Left lung (tissue), 14 donors: ENCODE measurements at places on chromosomes 7 and 10. TPM values are rescaled to one million over a fixed set of nuclear protein-coding genes. Genes with fewer than 3 reads are reported as not detected.

The SPDYE11 gene
- total RNA-seq = not detected

GRCh38 chr7:140005341-140005740 lies 57.4 kb downstream of the PARP12 start:
- no peak overlapping the region for H3K4me3 ChIP-seq
- H3K4me1 ChIP-seq = no peaks in the 10 kb centered on the region
- H3K27me3 ChIP-seq = no peaks in the 10 kb centered on the region
- no peak for DNase-seq
- H3K36me3 ChIP-seq = no peaks in the 10 kb centered on the region

DNA sequence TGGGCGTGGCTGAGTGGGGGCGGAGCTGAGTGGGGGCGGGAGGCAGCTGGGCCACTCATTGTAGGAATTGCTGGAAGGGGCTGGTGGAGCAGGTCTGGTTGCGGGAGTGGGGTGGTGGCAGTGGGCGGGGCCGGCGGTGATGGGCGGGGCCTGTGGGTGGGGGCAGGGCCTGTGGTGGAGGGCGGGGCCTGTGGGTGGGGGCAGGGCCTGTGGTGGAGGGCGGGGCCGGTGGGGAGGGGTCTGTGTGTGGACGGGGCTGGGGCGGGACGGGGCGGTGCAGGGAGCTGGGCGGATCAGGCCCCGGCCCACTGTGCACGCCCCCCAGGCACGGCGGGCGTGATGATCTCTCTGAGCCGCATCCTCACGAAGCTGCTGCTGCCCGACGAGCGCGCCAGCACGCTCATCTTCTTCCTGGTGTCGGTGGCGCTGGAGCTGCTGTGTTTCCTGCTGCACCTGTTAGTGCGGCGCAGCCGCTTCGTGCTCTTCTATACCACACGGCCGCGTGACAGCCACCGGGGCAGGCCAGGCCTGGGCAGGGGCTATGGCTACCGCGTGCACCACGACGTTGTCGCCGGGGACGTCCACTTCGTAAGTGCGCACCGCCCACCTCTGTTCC lies 14.0 kb downstream of the SLC29A4 start:
- no peaks in the 10 kb centered on the region for H3K36me3 ChIP-seq
- DNase-seq = no peak
- no peak overlapping the region for H3K27ac ChIP-seq
- H3K4me3 ChIP-seq = no peak overlapping the region
- H3K4me1 ChIP-seq = no peaks in the 10 kb centered on the region
- no peaks in the 10 kb centered on the region for H3K27me3 ChIP-seq

- no peak overlapping the region for H3K27ac ChIP-seq
- H3K4me1 ChIP-seq = no peaks in the 10 kb centered on the region
- DNase-seq = no peak
These were observed 808.7 kb downstream of the XPNPEP1 start for GRCh38 chr10:109114579-109114978.
